ENCODE measurements at places on chromosomes 7 and 10. TPM values are rescaled to one million over a fixed set of nuclear protein-coding genes. Genes with fewer than 3 reads are reported as not detected.

Gene RPA3
- 284 TPM for polyA plus RNA-seq

Gene CFAP69
- 4.9 TPM for polyA plus RNA-seq

Gene ZNF239
- polyA plus RNA-seq = 5.4 TPM

Gene PNLIP
- not detected for polyA plus RNA-seq

Gene DRGX
- not detected for polyA plus RNA-seq

Gene CRYGN
- 1.5 TPM for polyA plus RNA-seq

Gene DKK1
- 0.45 TPM for polyA plus RNA-seq

Gene ATOH7
- 0.23 TPM for polyA plus RNA-seq

Gene ELFN1
- polyA plus RNA-seq = 0.09 TPM

Gene ABCB4
- polyA plus RNA-seq = 1.5 TPM

Gene ZNF277
- 28.9 TPM for polyA plus RNA-seq

Gene ARHGAP22
- 5.5 TPM for polyA plus RNA-seq

Gene GRK5
- 0.50 TPM for polyA plus RNA-seq

Gene MSS51
- 1.1 TPM for polyA plus RNA-seq

Gene ANKRD1
- not detected for polyA plus RNA-seq

Gene CYP3A7
- 0.19 TPM for polyA plus RNA-seq

Gene ATG9B
- 3.2 TPM for polyA plus RNA-seq

Gene CTAGE15
- polyA plus RNA-seq = 0.10 TPM

Gene OR2A7
- polyA plus RNA-seq = 3.2 TPM

Gene CFAP58
- polyA plus RNA-seq = 0.24 TPM

Gene SPOCK2
- polyA plus RNA-seq = 1.2 TPM

Gene UFSP1
- 4.1 TPM for polyA plus RNA-seq

Gene CLCN1
- polyA plus RNA-seq = 0.43 TPM

Gene PODXL
- polyA plus RNA-seq = 220 TPM

Gene ZNF365
- polyA plus RNA-seq = 0.42 TPM

Gene STRIP2
- polyA plus RNA-seq = 3.8 TPM

Gene TFPI2
- polyA plus RNA-seq = 18.1 TPM

Gene PTPRN2
- polyA plus RNA-seq = 1.4 TPM

Gene VAX1
- polyA plus RNA-seq = not detected

Gene AMZ1
- 2.0 TPM for polyA plus RNA-seq

Gene ITPRID1
- 0.05 TPM for polyA plus RNA-seq

Gene FFAR4
- polyA plus RNA-seq = 0.06 TPM

Gene TRPV5
- polyA plus RNA-seq = not detected

Gene COBL
- polyA plus RNA-seq = 16.1 TPM

Gene TBXAS1
- 0.89 TPM for polyA plus RNA-seq

Gene HMX2
- polyA plus RNA-seq = 3.4 TPM

Gene CTAGE8
- polyA plus RNA-seq = 1.3 TPM

Gene HNRNPF
- 210 TPM for polyA plus RNA-seq

Gene XRCC2
- polyA plus RNA-seq = 18.9 TPM
